ENCODE measurements at places on chromosomes 5 and 9. TPM values are rescaled to one million over a fixed set of nuclear protein-coding genes. Genes with fewer than 3 reads are reported as not detected.

DNA sequence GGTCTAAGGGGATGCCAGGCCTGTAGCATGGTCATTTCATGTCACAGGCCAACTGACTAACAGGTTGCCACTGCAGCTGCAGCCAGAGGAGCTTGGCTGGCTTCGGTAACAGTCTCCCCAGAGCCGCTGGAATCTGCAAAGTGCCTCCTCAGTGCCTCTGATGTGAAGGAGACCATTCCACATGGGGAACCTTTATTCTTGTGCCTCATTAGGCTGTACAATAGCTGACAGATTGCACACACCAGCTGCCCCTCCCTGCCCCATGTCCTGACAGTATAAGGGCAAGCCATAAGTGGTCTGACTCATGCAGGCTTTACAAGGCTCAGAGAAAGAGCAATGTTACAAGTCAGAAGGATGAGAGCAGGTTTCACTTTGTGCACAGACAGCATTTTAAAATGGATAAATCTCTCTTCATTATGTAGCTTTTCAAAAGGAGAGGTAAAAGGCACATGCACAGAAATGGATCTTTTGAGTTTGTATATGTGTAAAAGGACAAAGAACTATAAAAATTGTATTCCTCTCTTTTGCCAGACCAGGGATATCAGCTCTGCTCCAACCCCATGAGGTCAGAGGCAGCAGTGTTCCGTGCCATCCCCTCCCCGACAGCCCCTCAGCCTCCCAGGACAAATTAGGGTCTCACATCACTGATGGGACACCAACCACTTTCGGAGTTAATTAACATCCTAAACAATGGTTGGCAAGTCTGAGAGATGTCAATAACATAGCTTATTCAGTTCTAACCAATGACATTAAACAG lies 467.8 kb downstream of the TMEM232 start:
- H3K27ac ChIP-seq, result no peak overlapping the region
- no peaks in the 10 kb centered on the region for H3K4me1 ChIP-seq
- no peak for DNase-seq
- H3K36me3 ChIP-seq, result no peaks in the 10 kb centered on the region
- H3K4me3 ChIP-seq, result no peak overlapping the region
- no peaks in the 10 kb centered on the region for H3K27me3 ChIP-seq

DNA sequence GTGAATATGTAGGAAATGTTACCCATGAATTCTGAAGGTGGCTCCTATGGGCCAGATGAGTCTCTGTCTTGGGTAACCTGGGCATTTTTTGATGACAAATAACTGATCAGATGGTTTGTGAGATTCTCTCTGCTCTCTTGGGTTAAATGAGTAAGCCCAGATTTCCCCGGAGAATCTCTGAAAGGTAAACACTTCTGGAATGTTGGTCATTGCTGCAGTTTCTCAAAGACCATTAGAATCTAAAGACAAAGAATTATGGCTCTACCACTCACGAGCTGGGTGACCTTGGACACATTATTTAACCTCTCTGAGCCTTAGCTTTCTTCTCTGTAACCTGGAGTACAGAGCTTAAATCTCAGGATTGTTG lies 191.2 kb downstream of the DAB2IP start:
- no peaks in the 10 kb centered on the region for H3K4me1 ChIP-seq
- no peaks in the 10 kb centered on the region for H3K36me3 ChIP-seq
- H3K4me3 ChIP-seq, result no peak overlapping the region
- no peaks in the 10 kb centered on the region for H3K27me3 ChIP-seq
- no peak overlapping the region for H3K27ac ChIP-seq

- no peaks in the 10 kb centered on the region for H3K27me3 ChIP-seq
- H3K4me1 ChIP-seq, result no peaks in the 10 kb centered on the region
- no peak for DNase-seq
- no peaks in the 10 kb centered on the region for H3K36me3 ChIP-seq
- H3K27ac ChIP-seq, result no peak overlapping the region
Measured at GRCh38 chr5:173010021-173010420, 26.4 kb downstream of the ATP6V0E1 start.

DNA sequence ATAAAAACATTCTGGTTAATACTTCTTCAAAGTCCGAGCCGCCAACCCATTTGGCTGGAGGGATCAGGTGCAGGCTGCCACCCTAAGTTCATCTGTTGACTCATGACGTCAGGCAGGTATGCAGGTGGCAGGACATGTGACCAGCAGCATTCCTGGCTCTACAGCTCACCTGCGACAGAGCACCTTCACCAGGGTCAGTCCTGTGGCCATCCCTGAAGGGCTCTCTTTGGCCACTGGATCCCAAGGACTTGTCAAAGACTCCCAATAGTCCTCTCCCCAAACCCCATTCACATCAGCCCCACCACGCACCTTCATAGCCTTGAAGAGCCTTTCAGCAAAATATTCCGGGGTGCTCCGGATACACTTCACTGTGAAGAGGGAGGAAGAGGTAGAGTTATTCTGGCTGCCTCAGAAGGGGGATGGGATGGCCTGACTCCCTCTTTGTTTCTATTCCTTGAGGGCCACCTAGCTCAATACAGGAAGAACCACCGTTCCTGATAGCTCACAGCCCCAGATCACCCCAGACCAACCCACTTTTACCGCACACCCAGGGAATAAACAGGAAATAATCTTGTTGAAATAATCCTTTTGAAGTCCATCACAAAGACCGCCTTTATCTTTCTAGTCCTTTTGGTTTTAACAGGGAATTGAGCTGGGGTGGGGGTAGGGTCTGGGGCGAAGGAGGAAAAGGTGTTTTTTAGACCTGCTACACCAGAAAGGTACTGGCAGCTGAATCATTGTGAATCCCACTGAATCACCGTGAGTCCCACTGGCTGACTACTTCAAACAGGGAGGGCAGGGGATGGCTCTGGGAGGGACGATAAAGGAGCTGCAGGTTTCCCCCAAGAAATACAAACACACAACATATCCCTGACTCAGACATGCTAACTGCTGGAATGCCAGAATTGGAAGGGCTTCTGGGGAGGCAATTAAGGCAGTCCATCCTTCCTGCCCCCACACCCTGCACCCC lies 26.4 kb downstream of the ANXA6 start:
- no peaks in the 10 kb centered on the region for H3K27me3 ChIP-seq
- H3K4me1 ChIP-seq, result no peaks in the 10 kb centered on the region
- no peak overlapping the region for H3K27ac ChIP-seq
- no peak overlapping the region for H3K4me3 ChIP-seq

DNA sequence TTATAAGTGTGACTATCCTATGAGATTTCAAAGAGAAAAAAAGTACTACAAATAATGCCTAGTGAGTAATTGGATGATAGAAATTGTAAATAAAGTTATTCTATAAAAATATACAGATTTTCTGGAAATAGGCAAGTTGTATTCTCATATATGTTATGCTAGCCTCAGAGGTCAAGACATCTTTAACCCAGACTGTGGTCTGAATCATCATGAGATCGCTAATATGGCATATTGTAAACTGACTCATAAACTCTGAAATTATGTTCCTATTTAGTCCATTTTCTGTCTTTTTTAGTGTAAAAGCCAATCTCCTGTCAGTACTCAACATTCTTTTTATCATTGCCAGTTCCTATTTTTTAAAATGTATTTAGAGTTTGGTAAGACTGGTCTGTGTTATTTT lies 14.2 kb downstream of the LOX start:
- DNase-seq, result no peak
- H3K27ac ChIP-seq, result no peak overlapping the region
- no peaks in the 10 kb centered on the region for H3K36me3 ChIP-seq

GRCh38 chr5:172339264-172340180 lies 56.0 kb upstream of the UBTD2 start:
- no peak overlapping the region for H3K27ac ChIP-seq
- H3K36me3 ChIP-seq, result peaks cover 12% of the 10 kb centered on the region
- no peaks in the 10 kb centered on the region for H3K4me1 ChIP-seq
- H3K4me3 ChIP-seq, result no peak overlapping the region

DNA sequence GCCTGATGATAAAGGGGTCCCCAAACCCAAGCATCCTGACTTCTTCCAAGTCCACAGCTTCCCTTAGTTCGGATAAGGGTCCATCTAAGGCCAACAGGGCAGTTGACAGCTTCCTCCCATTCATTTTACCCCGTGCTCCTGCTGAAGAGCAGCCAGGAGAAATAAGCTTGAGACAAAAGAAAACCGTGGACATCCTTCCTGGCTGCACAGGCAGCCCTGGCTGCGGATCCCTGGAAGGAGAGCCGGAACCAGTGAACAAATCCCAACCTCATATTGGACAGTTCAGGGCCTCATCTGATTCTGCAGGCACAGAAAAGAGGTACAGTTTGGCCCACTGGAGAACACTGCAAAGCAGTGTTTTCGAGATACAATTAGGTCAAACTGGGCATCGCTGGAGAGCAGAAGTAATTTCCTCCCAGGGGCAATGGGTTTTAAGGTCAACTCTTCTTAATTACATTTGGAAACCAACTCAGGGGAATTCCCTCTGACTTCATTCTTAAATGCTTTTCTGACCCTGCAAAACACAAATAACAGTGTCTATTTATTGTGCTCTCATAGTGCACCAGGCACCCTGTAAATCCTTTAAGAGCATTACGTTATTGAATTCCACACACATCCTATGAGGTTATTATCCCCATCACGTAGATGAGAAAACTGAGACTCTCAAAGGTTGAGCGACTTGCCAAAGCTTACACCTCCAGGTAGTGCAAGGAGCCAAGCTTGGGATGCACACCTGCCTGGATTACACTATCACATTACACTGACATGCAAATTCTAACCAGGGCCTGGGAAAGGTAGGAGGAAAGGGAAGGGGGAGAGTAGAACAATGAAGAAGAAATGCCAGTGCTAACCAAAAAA lies 21.2 kb downstream of the ADAM19 start:
- peak overlapping the region; percentile 64 for H3K27ac ChIP-seq
- no peak for DNase-seq
- peaks cover 32% of the 10 kb centered on the region for H3K4me1 ChIP-seq
- no peak overlapping the region for H3K4me3 ChIP-seq

DNA sequence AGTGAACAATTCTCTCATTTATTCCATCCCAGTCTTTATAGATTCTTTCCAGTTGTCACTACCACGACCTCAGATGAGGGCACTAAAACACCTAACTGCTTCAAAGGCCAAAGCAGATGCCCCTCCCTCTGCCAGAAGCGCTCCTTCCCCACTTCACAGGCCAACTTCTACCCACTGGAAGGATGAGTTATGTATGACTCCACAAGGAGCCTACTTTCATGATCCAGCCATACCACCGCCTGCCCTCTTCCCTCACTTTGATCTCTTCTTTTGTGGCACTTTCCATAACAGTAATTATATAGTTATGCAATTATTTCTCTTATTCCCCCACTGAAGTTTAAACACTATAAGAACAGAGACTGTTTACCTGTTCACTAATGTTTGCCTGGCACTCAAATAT lies 93.7 kb downstream of the HOMER1 start:
- DNase-seq, result no peak
- H3K36me3 ChIP-seq, result no peaks in the 10 kb centered on the region
- H3K27me3 ChIP-seq, result no peaks in the 10 kb centered on the region
- no peaks in the 10 kb centered on the region for H3K4me1 ChIP-seq

DNA sequence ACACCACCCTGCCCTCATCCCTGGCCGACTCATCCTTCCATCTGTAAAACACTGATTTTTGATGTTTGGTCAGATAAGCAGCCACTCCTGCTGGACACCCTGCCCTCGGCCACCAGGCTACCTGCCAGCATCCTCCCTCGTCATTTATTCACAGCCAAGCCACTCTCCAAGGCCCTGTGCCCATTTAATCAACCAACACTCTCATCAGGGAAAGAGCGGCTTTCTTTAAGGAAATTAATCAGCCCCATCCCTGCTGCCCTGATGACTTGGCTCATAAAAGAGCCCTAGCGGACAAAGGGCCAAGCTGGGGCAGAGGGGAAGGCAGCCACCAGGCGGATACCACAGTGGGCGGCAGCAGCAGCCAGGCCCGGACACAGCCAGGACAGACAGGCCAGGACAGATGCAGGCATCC lies 52.4 kb downstream of the GOLM1 start:
- no peaks in the 10 kb centered on the region for H3K36me3 ChIP-seq
- no peaks in the 10 kb centered on the region for H3K4me1 ChIP-seq
- DNase-seq, result no peak
- H3K27ac ChIP-seq, result no peak overlapping the region
- no peak overlapping the region for H3K4me3 ChIP-seq
- no peaks in the 10 kb centered on the region for H3K27me3 ChIP-seq

- H3K27ac ChIP-seq, result no peak overlapping the region
- H3K36me3 ChIP-seq, result no peaks in the 10 kb centered on the region
- DNase-seq, result no peak
- no peak overlapping the region for H3K4me3 ChIP-seq
- H3K27me3 ChIP-seq, result no peaks in the 10 kb centered on the region
Measured at GRCh38 chr5:154143211-154143641, 47.3 kb upstream of the GALNT10 start.

GRCh38 chr5:174518512-174518911 lies 205.9 kb upstream of the MSX2 start:
- H3K27ac ChIP-seq, result no peak overlapping the region
- no peak for DNase-seq
- no peaks in the 10 kb centered on the region for H3K36me3 ChIP-seq
- no peak overlapping the region for H3K4me3 ChIP-seq
- no peaks in the 10 kb centered on the region for H3K27me3 ChIP-seq
- H3K4me1 ChIP-seq, result no peaks in the 10 kb centered on the region

GRCh38 chr9:5489630-5490490 lies 20.5 kb upstream of the PDCD1LG2 start:
- no peak for DNase-seq
- no peaks in the 10 kb centered on the region for H3K36me3 ChIP-seq
- H3K4me1 ChIP-seq, result no peaks in the 10 kb centered on the region
- no peaks in the 10 kb centered on the region for H3K27me3 ChIP-seq

The NHP2 gene
- total RNA-seq, result 151 TPM

The TRMO gene
- 13.9 TPM for total RNA-seq

The SPINK4 gene
- not detected for total RNA-seq

Measured in right atrium auricular region (tissue), 2 donors.